ENCODE measurements at places on chromosomes 12 and 14. TPM values are rescaled to one million over a fixed set of nuclear protein-coding genes. Genes with fewer than 3 reads are reported as not detected.

- H3K4me1 ChIP-seq = no peaks in the 10 kb centered on the region
- no peaks in the 10 kb centered on the region for H3K36me3 ChIP-seq
- no peak overlapping the region for H3K27ac ChIP-seq
- DNase-seq = no peak
- no peak overlapping the region for H3K4me3 ChIP-seq
- H3K27me3 ChIP-seq = no peaks in the 10 kb centered on the region
Measured at GRCh38 chr14:34106310-34106709, 155.4 kb upstream of the EGLN3 start.

The MBIP gene
- 80.5 TPM for total RNA-seq

- no peaks in the 10 kb centered on the region for H3K36me3 ChIP-seq
- no peak for DNase-seq
- no peaks in the 10 kb centered on the region for H3K4me1 ChIP-seq
- H3K27me3 ChIP-seq = no peaks in the 10 kb centered on the region
Measured at GRCh38 chr14:72753879-72754400, 140.0 kb downstream of the DPF3 start.

DNA sequence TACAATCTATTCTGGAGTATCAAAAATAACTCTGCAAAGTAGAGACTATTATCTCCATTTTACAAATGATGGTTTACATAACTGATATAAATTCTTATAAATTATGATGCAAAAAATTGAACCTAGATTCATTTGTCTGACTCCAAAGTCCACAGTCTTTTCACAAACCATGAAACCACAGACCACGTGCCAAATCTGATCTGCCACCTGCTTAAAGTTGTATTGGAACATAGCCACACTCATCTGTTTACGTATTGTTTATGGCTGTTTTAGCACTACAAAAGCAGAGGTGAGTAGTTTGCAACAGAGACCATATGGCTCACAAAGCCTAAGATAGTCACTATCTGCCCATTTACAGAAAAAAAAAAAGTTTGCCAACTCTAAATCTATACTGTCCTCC, 105.3 kb downstream of the KCNH5 start:
- no peak overlapping the region for H3K4me3 ChIP-seq
- no peaks in the 10 kb centered on the region for H3K4me1 ChIP-seq
- no peaks in the 10 kb centered on the region for H3K27me3 ChIP-seq
- no peak overlapping the region for H3K27ac ChIP-seq
- H3K36me3 ChIP-seq = no peaks in the 10 kb centered on the region

DNA sequence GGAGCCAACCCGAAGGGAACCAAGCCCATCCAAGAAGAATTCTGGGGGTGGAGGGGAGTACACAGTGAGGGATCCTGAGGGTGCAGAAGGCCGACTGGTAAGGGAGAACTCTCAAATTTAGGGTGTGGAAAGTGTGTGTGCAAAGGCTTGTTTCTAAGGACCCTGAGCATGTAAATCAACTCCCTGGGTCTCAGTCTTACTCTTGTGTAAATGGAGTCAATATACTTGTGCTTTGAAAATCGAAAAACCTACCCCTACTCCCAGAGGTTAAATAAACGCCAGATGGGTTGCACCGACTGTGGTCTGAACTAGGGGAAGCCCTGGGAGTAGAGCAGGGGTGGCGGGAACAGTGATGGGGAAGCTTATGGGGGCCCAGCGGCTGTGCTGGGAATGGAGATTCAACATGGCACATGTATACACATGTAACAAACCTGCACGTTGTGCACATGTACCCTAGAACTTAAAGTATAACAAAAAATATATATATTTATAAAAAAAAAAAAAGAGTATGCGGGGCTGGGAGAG, 6.0 kb downstream of the B4GALNT1 start:
- peaks cover 12% of the 10 kb centered on the region for H3K4me1 ChIP-seq
- DNase-seq = no peak
- H3K4me3 ChIP-seq = no peak overlapping the region
- peaks cover 26% of the 10 kb centered on the region for H3K27me3 ChIP-seq

GRCh38 chr14:37329189-37330001, 131.7 kb downstream of the MIPOL1 start:
- no peak for DNase-seq
- H3K27ac ChIP-seq = no peak overlapping the region
- H3K27me3 ChIP-seq = no peaks in the 10 kb centered on the region
- no peaks in the 10 kb centered on the region for H3K36me3 ChIP-seq
- H3K4me1 ChIP-seq = no peaks in the 10 kb centered on the region

- no peak for DNase-seq
- H3K27ac ChIP-seq = no peak overlapping the region
- H3K4me1 ChIP-seq = no peaks in the 10 kb centered on the region
- H3K36me3 ChIP-seq = peaks cover 25% of the 10 kb centered on the region
- no peak overlapping the region for H3K4me3 ChIP-seq
Measured at GRCh38 chr14:64423987-64424386, 35.8 kb downstream of the MTHFD1 start.

- DNase-seq = peak; percentile 56
- no peaks in the 10 kb centered on the region for H3K36me3 ChIP-seq
Measured at GRCh38 chr12:94649349-94650142, 811 bp downstream of the TMCC3 start.

GRCh38 chr12:22576473-22576872, 32.1 kb upstream of the C2CD5 start:
- no peaks in the 10 kb centered on the region for H3K4me1 ChIP-seq
- no peak for DNase-seq
- H3K36me3 ChIP-seq = no peaks in the 10 kb centered on the region
- no peaks in the 10 kb centered on the region for H3K27me3 ChIP-seq

The FITM1 gene
- 0.63 TPM for total RNA-seq

GRCh38 chr14:32939254-32940065, 781 bp downstream of the NPAS3 start:
- peak overlapping the region; percentile 79 for H3K27ac ChIP-seq
- no peaks in the 10 kb centered on the region for H3K36me3 ChIP-seq
- H3K4me3 ChIP-seq = peak overlapping the region; percentile 8
- H3K4me1 ChIP-seq = peaks cover 14% of the 10 kb centered on the region
- H3K27me3 ChIP-seq = peaks cover 3% of the 10 kb centered on the region
